ENCODE measurements at places on chromosomes 1 and 21.

- DNase-seq = peak; percentile 11
These were observed 2.8 kb upstream of the NRAS start for GRCh38 chr1:114719424-114719787.

DNA sequence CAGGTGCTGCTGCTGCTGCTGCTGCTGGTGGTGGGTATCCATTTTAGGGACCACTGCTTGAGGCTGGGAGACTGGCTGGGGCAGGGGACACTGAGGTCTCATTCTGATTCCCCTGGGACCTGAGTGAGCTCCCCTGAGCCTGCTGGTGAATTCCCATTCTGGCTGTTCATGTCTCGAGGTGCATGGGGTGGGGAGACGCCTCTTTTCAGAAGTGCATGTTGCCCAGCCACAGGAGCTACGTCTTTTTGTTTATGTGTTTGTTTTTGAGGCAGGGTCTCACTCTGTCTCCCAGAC, 133.4 kb downstream of the RHOU start:
- DNase-seq = no peak

GRCh38 chr1:117106478-117106877, 15.1 kb downstream of the TRIM45 start:
- no peak for DNase-seq

- no peak for DNase-seq
These were observed 107.5 kb upstream of the SERTAD4 start for GRCh38 chr1:210125143-210125542.

- peak; percentile 65 for DNase-seq
These were observed 28.5 kb downstream of the CNIH3 start for GRCh38 chr1:224644553-224645154.

Measured in fibroblast of the aortic adventitia (primary cell).